ENCODE measurements at places on chromosomes 11 and 22. TPM values are rescaled to one million over a fixed set of nuclear protein-coding genes. Genes with fewer than 3 reads are reported as not detected.

Gene INSC
- 0.68 TPM for polyA plus RNA-seq

Gene PDE3B
- 17.7 TPM for polyA plus RNA-seq

Gene P2RY6
- polyA plus RNA-seq: 2.6 TPM

Gene TMPRSS5
- 0.66 TPM for polyA plus RNA-seq

Gene ADAMTS8
- 17.9 TPM for polyA plus RNA-seq

Gene SNX32
- 2.0 TPM for polyA plus RNA-seq

Gene PDE2A
- 56.1 TPM for polyA plus RNA-seq

Gene FLRT1
- polyA plus RNA-seq: 0.66 TPM

Gene OR52I2
- not detected for polyA plus RNA-seq

DNA sequence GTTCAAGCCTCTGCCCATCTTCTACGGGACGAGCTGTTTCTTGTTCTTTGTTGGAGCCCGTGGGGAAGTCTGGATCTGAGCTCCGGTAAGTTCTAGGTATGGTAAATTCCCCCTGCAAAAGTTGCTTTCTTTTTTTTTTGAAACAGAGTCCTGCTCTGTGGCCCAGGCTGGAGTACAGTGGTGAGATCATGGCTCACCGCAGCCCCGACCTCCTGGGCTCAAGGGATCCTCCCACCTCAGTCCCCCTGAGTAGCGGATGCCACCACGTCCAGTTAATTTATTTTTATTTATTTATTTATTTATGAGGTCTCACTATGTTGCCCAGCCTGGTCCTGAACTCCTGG, 35.5 kb upstream of the MOB2 start:
- DNase-seq: no peak

DNA sequence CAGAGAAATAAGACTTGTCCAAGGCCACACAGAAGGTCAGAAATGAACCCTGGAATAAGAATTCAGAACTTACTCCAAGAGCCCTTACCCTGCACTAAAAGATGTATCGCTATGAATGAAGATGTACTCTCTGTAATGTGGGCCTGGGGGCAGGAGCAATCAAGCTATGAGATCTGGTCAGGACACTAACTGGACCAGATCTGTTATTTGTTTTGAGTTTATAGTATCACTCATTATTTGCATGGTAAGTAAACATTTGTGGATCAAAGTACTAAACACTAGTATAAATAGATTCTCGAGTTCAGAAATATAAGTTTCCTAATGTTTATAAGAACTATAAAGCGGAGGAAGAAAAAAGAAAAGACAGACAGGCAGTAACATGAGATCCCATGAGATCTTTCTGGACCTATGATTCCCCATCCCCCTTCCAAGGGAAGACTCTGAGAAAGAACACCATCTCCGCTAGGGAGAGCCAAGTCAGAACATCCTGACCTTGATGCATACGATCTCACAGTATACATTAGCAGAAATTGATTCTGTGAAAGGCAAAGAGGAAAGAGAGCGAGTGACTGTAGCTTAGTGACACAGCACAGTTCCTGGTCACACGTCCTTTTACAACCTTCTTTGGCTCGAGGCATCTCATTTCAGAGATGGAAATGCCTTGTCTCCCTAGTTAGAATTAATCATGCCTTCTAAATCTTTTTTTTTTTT, 71.2 kb downstream of the USP35 start:
- DNase-seq: no peak

DNA sequence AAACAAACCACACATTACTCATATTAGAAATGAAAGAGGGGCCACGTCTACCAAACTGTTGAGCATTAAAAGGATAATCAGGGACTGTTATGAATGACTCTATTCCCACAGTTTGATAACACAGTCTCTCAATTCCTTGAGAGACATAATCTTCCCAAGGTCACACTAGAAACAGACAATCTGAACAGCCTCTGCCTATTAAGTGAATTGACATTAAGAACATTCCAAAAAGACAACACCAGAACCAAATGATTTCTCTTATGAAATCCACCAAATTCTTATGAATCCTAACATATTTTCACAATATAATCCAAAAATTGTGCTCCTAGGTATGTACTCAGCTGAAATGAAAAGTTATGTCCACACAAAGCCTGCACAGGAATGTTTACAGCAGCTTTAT, 4.6 kb downstream of the RFPL1 start:
- no peak for DNase-seq

DNA sequence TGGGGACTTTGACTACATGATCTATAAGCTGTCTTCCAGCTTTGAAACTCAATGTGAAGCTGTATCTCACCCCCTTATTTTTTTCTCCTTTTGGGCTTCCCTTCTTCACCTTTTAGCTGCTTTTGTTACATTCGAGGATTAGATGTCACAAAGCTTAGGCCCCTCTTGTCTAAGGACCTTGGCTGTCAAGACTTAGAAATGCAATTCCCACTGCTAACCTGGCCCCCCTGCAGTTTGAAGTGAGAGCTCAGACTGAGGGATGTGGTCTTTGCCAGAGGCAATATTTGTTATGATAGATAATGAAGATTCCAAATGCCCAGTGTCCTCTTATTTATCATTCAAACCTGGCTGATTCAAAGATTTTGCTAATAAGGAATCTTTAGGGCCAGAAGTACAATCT, 128.3 kb downstream of the ARL14EP start:
- no peak for DNase-seq

- peak; percentile 43 for DNase-seq
Observed at GRCh38 chr11:14249121-14249963, 109.6 kb downstream of the RRAS2 start.

- DNase-seq: no peak
Observed at GRCh38 chr11:121421149-121421901, 30.8 kb upstream of the SORL1 start.

DNA sequence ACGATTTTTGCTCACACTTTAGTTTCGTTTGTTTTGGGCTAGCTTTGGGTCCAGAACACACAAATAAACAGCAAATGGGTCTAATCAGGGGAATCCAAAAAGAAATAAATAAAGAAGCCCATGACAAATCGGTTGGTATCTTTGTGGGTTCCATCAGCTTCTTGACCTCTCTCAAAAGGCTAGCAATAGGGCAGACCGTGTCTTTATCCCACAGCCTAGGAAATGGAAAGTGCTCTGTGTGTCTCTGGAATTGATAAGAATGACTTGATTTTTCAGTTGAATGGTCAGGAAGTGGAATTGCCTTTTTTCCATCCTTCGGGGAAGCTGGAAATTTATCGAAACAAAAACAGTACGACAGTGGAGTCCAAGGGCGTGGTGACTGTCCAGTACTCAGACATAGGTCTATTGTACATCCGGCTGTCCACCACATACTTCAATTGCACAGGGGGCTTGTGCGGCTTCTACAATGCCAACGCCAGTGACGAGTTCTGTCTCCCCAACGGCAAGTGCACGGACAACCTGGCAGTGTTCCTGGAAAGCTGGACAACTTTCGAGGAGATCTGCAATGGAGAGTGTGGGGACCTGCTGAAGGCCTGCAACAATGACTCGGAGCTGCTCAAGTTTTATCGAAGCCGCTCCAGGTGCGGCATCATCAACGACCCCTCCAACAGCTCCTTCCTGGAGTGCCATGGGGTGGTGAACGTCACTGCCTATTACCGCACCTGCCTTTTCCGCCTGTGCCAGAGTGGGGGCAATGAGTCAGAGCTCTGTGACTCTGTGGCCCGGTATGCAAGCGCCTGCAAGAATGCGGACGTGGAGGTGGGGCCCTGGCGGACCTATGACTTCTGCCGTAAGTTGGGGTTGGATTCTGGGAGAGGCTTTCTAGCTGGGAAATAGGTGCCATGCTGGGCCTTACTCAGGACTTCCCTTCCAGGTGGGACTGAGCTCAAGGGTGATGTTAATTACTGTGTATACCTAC, 28.6 kb downstream of the TECTA start:
- DNase-seq: no peak

- DNase-seq: no peak
Observed at GRCh38 chr11:77636731-77637344, 756 bp downstream of the CLNS1A start.

GRCh38 chr11:8231979-8232378, 31.7 kb downstream of the LMO1 start:
- DNase-seq: no peak

- no peak for DNase-seq
Observed at GRCh38 chr11:1377231-1377780, 12.4 kb upstream of the BRSK2 start.

DNA sequence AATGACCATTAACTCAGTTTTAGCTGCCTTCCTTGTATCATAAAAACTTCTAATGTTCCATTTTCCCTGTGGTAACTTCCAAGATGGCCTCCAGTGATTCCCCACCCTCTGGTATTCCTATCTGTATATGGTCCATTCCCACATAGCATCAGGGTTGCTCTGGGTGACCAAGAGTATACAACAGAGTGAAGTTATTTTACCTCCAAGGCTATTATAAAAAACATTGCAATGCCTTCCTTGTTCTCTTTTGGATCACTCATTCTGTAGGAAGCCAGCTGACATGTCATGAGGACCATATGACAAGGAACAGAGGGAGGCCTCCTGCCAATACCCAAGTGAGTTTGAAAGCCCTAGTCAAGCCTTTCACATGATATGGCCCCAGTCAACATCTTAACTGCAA, 30.1 kb downstream of the ZNF280B start:
- DNase-seq: no peak

DNA sequence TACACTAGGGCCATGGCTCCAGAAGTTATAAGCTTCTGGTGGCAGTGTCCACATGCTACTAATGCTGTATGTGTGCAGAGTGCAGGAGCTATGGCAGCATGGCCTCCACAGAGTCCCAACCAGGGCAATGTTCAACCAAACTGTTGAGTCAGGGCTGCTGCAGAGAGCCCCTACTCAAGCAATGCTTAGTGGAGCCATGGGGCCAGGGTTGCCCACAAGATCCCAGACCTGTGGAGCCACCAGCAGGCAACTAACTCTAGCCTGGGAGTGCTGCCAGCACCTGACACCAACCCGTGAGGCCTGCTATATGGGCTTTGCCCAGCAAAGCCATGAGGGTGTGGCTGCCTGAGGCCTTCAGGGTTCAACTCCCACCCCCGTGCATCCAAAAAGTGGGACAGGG, 655.2 kb downstream of the TBC1D22A start:
- DNase-seq: no peak

DNA sequence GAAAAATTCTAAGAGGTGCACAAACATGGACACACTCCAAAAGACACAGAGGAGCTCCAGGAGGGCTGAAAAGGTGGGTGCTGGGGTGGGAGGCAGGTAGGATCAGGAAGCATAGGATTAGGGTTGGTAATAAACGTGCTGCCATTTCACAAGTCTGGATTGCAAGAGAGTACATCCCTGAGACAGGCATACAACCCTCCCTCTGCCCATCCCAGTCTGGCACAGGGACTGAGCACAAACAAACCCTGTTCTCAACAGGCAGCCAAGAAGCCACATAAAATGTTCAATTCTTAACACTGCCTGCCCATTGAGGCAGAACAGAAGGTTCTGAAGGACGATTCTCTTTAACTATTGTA, 18.5 kb downstream of the SLC35F2 start:
- no peak for DNase-seq

GRCh38 chr11:111960916-111961315, 23.8 kb downstream of the DIXDC1 start:
- DNase-seq: no peak

GRCh38 chr11:56740107-56740506, 8.4 kb downstream of the OR9G4 start:
- no peak for DNase-seq

DNA sequence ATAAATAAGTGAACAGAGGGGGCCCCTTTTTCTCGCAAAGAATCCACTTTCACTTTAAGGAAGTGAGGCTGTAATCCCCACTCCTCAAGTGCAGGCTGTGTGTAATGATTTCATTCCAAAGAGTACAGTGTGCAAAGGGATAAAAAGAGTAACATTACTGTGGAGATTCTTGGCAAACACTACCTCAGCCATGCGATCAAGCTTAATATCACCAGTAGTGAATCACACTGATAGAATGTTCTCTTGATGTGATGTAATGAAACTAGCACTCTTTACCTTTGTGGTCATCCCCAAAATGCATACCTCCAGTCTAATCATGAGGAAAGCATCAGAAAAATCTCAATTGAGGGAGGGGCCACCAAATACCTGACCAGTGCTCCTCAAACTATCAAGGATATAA, 246.1 kb upstream of the CHORDC1 start:
- DNase-seq: no peak

- DNase-seq: no peak
Observed at GRCh38 chr11:15828215-15828853, 528.0 kb downstream of the SOX6 start.

GRCh38 chr22:49763138-49763537, 64.5 kb downstream of the BRD1 start:
- DNase-seq: no peak

- no peak for DNase-seq
Observed at GRCh38 chr22:47084226-47084625, 321.8 kb downstream of the TBC1D22A start.

DNA sequence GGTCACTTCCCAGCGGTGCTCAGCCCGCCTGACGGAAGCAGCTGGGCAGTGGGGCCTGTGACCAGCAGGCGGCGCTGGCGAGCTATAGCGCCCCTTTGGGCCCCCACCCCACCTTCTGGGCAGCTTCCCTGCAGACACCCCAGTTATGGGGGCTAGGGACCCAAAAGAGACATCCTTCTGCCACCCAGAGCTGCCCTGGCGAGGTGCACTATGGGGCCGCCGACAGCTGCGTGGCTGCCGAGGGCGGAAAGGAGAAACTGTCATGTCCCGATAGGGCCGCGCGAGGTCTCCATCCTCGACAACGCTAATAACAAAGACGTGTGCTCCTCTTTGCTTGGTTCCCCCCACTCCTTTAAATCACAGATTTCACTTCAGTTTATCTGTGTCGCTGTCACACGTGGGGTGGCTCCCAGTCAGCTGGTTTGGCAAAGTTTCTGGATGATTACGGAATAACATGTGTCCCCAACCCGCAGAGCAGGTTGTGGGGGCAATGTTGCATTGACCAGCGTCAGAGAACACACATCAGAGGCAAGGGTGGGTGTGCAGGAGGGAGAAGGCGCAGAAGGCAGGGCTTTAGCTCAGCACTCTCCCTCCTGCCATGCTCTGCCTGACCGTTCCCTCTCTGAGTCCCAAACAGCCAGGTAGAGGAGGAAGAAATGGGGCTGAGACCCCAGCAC, 673 bp upstream of the MYO7A start:
- DNase-seq: peak; percentile 26

DNA sequence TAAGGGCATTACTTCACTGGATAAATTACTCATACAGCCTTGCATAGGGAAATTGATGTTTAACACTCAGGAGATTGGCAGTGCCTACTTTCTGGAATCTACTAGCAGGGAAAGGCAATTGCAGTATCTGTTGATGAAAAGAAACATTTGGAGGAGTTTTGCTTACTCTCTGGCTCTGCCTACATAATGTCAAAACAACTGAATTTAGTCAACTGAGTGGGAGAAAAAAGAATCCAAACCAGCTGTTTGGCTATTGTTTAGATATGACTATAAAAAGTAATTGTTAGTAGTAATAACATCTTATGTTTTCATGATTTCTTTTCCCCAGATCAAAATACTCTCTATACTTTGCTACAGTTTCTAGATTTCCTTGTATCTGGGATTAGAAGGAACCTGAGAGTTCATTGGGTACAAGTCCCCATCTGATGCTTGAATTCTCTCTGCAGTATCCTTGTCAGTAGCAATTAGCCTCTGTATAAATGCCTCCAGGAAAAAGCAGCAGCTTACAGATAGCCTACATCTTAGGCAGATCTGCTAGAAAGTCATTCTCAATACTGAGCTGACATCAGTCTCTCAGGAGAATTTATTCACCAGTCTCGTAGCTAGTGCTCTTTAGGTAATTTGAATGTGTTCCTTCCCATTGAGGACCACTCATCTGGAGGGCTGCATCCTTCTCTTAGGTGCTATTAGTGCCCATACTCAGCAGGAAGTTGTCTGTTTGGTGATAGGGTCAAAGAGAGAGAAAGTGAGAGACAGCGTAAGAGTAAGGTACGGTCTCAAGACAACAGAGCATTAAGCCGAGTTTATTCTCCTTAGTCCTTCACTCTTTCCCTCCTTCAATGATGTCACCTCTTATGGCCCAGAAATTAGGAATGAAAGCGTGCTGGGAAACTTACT, 185.9 kb upstream of the CCDC90B start:
- no peak for DNase-seq
